ENCODE measurements at places on chromosomes 7 and 10.

DNA sequence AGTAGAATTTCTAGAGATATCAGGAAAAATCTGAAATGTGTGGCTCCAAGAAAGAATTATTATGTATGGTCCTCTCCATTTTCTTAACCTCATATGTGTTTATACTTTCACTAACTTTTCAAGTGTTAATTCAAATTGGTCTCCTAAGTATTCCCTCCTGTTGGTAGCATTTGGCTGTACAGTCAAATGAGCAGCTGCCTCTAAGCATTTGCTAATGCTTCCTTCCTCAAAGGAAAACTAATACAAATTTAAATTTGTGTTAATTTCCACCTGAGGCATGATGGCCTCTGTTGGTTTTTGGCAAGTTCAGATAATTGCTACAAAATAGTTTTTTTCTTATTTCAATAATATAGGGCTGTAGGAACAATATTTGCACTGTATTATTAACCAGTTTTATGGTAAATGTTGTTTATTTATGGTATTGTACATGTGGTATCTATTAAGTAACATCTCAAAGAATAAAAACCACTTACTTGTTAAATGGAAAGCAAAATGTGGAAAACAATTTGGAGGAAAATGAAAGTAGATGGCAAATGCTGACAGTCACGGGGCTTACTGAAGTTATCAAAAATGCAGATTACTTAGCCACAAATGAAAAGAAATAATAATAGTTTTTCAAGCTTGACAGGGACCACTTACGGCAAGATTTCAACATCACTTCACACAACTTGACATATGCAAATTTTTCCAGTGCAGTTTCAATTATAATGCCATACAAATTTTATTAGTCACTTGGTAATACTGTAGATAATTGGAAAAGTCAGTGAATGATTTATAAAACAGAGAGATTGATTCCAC is 299.3 kb upstream of the MEOX2 start:
- no peak for DNase-seq

- no peak for DNase-seq
Observed at GRCh38 chr7:158416283-158416933, 171.2 kb downstream of the PTPRN2 start.

GRCh38 chr7:55050281-55050680 is 31.5 kb downstream of the EGFR start:
- no peak for DNase-seq

- DNase-seq, result peak; percentile 26
Observed at GRCh38 chr7:12297283-12298108, 86.4 kb downstream of the TMEM106B start.

GRCh38 chr7:34080513-34080912 is 175.2 kb downstream of the BMPER start:
- DNase-seq, result no peak

DNA sequence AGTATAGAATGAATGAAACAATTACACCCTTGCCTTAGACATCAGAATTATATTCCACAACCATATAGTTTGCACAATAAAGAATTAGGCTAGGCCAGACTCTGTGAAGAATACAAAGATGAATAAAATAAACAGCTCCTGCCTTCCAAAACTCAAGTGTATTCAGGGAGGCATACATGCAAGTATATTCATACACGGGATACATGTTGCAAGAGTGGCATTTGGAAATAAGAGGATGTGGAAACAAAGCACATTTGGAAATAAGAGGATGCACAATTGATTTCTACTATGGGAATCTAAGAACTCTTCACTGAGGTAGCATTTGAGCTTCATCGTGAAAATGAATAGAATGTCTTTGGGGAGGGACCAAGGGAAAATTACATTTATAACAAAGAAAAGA is 27.0 kb upstream of the TMEM26 start:
- DNase-seq, result no peak

GRCh38 chr10:102405632-102406031 is 10.1 kb downstream of the NFKB2 start:
- no peak for DNase-seq

Data from ELF-1 (cell line).